Stimulated activated CD8-positive, alpha-beta memory T cell treated with anti-CD3 and anti-CD28 coated beads, Interleukin-4, amount 100 ng/mL, for 1 hour (primary cell): ENCODE measurements at places on chromosomes 1 and 21.

- DNase-seq = no peak
Measured at GRCh38 chr21:35059742-35060141, 10.6 kb upstream of the RUNX1 start.

DNA sequence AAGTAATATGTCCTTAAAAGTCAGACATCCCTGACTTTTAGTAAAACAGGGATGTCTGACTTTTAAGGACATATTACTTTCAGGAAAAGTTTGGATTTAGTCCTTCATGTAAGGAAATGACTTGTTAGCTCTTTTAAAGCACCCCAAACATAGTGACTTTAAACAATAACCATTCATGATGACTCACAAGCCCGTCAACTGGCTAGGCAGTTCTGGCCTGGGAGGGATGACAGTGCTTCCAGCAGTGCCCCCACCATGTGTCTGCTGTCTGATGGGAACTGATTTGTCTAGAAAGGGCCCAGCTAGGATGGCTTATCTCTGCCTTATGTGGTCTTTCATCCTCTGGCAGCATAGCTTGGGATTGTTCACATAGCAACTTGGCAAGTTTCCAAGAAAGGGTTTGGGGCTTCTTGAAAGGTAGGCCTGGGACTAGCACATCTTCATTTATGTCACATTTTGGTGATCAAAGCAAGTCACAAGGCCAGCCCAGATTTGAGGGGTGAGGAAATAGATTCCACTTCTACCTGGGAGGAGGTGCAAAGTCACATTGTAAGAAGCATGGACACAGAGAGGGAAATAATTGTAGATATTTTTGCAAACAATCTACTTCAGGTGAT lies 143.5 kb downstream of the C1orf94 start:
- no peak for DNase-seq

GRCh38 chr1:187275346-187275745 lies 446.6 kb downstream of the PLA2G4A start:
- no peak for DNase-seq

DNA sequence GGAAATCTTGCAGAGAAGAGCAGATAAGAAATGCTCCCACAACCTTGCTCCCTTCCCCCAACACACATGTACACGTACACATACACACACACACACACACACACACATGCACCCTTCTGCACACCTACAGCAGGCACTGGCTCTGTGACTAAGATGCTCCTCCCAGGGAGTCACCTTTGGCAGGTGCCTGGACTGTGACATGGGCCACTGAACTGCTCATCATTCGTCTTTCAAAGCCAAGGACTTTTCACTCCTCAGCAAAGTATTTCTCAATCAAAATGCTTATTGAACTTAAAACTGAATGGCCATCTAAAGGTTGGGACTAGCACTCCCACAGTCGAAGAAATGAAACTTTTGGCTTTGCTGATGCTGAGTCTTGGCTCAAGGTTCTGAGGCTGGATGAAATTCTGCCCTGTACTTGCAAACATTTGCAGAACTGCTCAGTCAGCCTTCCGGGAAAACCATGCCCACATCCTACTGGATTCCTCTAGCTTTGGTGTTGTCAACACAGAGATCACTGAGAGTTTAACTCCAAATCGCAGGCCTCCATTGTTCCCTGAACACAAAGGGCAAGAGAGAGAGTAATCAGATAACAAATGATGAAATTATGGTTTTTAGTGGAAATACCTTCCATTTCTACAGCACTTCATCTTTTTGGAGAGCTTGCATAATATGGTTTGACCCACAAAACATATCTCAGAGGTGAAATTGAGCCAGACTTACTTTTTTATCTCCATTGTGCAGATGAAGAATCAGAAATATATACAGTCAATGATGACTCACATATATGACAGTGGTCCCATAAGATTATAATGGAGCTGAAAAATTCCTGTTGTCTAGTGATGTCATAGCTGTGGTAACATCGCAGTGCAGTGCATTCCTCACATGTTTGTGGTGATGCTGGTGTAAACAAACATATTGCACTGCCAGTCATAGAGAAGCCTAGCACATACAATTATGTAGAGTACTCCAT lies 72.4 kb upstream of the BCAR3 start:
- no peak for DNase-seq

GRCh38 chr1:207335695-207336363 lies 14.4 kb downstream of the CD55 start:
- DNase-seq = no peak

DNA sequence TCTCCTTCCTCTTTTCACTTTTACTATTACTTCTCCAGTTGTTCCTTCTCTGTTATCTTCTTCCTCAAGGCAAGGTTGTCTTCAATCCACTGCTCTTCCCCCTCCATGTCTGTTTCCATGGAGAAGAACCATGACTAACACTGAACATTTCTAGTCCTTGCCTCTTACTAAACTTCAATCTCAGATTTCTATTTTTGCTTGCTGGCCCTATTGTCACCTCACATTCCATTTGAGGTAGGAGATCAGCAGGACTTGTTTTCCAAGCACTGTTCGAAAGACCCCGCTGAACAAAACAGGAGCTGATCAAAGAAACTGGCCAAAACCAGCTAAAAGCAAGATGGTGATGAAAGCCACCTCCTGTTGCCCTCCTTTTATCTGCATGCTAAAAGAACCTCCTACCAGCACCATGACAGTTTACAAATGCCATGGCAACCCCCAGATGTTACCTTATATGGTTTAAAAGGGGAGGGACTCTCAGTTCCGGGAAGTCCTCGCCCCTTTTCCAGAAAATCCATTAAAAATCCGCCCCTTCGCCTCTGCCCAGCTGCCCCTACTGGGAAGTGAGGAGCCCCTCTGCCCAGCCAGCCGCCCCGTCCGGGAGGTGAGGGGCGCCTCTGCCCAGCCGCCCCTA lies 22.6 kb downstream of the GON4L start:
- DNase-seq = no peak
